GM06990 (cell line): ENCODE measurements at places on chromosomes 16 and 17.

GRCh38 chr16:80198311-80199299, 342.2 kb upstream of the DYNLRB2 start:
- DNase-seq: no peak

DNA sequence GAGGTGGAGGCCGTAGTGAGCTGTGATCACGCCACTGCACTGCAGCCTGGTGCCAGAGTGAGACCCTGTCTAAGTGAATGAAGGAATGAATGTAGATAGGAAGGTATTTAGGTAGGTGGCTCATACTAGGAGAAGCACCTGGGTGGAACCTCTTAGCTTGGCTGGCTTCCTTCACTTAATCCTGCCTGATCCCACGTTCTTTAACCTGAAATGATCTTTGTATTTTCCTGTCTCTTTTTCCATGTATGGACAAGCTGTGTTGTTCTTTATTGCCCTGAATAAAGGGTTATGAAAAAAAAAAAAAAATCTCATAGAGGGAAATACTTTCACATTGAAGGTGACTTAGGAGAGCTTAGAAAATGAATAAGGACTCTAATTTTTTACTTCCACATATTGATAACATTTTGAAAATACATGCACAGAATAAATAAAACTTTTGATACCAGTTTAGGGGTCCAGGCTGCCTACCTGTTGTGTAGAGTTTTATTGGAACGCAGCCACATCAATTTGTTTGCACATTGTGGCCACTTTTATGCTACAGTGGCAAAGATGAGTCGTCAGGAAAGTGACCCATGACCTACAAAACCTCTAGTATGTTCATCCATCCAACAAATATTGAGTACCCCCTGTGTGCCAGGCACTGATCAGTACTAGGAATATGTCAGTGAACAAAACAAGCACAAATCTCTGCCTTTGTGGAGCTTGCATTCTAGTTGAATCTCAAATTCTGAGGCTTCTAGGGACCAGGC, 44.6 kb downstream of the VPS35L start:
- DNase-seq: no peak

DNA sequence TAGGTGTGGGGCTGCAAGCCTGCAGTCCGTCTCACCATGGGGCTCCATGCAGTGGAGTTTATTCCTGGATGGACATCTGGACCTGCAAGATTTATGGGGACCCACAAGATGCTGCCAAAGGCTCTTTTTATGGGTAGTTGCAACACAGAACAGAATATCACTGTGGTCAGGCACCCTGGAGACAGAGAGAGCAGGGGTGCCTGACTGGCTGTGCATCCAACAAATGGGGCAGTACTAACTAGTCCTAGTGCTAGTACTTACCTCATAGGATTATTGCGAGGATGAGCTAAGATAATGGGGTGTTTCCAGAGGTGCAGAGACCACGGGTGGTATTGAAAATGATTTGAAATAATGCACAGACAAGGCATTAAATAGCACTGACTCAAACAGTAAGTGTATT, 42.4 kb upstream of the MMP2 start:
- no peak for DNase-seq

DNA sequence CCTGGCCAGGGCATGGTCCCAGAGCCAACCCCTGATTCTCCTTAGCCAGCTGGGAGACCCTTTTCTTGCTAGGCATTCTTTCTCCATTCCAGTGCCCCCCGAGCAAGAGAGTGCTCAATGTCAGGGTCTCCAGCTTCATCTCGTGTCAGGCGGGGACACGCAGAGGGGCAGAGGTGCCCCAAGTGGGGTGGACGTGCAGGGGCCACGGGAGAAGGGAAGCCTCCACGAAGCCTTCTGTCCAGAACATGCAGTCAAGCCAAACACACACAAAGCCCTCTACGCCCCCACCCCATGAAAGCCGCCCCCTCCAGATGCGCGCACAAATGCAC, 852 bp downstream of the GPR139 start:
- no peak for DNase-seq

GRCh38 chr16:64773638-64774037, 348.2 kb downstream of the CDH11 start:
- DNase-seq: no peak

- no peak for DNase-seq
Observed at GRCh38 chr17:9225305-9226101, 204.2 kb downstream of the NTN1 start.

DNA sequence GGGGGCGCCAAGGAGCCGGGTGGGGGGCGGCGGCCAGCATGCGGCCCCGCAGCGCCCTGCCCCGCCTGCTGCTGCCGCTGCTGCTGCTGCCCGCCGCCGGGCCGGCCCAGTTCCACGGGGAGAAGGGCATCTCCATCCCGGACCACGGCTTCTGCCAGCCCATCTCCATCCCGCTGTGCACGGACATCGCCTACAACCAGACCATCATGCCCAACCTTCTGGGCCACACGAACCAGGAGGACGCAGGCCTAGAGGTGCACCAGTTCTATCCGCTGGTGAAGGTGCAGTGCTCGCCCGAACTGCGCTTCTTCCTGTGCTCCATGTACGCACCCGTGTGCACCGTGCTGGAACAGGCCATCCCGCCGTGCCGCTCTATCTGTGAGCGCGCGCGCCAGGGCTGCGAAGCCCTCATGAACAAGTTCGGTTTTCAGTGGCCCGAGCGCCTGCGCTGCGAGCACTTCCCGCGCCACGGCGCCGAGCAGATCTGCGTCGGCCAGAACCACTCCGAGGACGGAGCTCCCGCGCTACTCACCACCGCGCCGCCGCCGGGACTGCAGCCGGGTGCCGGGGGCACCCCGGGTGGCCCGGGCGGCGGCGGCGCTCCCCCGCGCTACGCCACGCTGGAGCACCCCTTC, 484 bp downstream of the FZD2 start:
- DNase-seq: peak; percentile 64

DNA sequence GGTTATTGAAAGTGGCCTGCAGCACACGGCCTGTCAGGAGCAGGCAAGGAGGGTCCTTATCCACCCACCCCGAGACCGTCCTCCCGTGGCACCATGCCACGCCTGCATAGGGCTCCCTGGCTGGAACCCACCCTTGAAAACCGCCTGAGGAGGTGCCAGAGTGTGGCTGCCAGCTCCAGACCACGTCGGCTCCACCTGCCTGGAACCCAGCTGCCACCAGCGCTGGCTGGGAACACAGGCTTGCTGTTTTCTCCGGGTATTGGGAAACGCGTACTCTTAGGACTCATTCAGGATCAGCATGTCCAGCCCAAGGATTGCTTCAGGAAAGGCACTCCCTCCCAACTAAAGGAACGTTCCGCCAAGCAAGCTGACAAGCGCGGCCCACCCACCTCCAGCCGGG, 6.7 kb downstream of the ARL16 start:
- DNase-seq: no peak

- peak; percentile 58 for DNase-seq
Observed at GRCh38 chr17:68182940-68183551, 64.8 kb upstream of the AMZ2 start.

- no peak for DNase-seq
Observed at GRCh38 chr16:48081656-48082055, 74.1 kb downstream of the ABCC12 start.

- DNase-seq: no peak
Observed at GRCh38 chr17:31413874-31414549, 22.5 kb downstream of the RAB11FIP4 start.

- DNase-seq: no peak
Observed at GRCh38 chr17:4944163-4944553, 4.1 kb downstream of the RNF167 start.

DNA sequence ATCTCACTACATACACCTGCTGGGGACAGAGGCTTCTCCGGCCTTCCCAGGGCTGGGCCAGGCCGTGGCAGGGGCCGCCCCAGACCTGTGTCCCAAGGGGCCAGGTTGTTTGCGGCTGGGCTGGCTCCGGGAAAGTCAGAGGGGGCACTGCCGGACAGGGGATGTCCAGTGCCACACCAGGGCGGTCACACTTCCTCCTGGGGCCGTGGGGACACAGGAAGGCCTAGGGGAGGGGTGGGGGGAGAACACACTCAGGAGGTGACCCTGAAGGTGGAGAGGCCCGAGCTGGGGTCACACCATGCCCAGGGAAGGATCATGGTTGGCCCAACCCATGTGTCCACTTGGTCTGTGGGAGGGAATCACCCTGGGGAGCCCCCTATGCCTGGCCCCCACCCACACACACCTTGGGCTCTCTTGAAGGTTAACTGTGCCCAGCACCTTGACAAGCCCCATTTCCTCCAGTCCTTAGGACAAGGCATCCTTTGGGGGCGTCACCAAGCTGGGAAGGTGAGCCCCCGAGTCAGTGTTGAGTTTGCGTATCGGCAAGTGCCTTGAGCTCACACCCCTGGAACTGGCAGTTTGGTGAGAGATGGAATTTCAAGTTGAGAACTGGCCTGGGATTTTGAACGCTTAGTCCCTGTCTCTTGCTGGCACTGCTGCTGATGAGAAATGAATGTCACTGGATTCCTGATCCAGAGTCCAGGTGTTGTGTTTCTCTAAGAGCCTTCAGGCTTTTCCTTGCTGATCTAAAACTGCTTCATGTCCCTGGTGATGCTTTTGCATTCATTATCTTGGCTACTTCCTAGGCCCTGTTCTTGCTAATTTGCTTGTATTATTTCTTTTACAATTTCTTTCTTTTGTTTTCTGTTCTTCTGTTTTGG, 7.7 kb upstream of the ACTG1 start:
- peak; percentile 30 for DNase-seq
